Fibroblast of lung (primary cell): ENCODE measurements at places on chromosomes 12 and 14. TPM values are rescaled to one million over a fixed set of nuclear protein-coding genes. Genes with fewer than 3 reads are reported as not detected.

The FGF6 gene
- not detected in 2 replicates for total RNA-seq

The GPR84 gene
- not detected in 2 replicates for total RNA-seq

The BATF gene
- 0.50 and 0.51 TPM in 2 replicates for total RNA-seq

DNA sequence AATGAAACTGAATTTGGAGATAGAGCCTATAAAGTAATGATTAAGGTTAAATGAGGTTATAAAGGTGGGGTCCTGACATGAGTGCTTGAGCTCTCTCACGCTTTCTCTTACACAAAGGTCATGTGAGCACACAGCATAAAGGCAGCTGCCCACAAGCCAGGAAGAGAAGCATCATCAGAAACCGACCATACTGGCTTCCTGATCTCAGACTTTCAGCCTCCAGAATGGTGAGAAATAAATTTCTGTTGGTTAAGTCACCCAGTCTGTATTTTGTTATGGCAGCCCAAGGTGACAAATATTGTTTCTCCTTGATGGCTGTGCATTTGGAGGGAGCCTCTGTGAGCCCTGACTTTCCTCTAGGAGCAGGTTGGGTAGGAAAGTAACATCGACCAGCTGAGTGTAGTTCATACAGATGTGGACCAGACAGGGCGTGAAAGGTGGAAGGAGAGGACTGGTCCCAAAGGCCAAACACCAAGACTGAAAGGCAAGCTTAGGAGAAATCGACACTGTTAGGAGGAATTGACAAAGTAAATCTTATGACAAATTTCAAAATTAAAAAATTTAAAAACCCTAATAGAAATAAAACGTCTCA lies 97.6 kb upstream of the SLC38A2 start:
- no peak for DNase-seq

DNA sequence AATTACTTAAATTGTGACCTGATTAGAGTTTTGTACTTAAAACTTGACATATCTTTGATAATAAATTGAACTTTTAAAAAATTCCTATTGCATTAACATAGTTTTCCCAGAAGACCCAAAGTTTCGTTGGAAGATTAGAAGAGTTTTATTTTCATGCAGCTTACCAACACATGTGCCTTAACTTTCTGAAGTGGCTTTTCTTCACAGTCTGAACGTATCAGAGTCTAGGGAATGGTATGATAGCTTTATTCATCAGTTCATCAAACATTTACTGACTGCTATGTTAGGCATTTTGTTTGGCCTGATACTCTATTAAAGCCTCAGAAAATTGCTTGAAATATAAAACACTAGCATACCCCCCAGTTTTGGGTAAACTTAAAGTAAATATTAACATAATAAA lies 65.2 kb downstream of the MARK3 start:
- DNase-seq: no peak

GRCh38 chr12:31584782-31585181 lies 6.2 kb downstream of the DENND5B start:
- DNase-seq: no peak

GRCh38 chr12:6157482-6157881 lies 33.0 kb upstream of the VWF start:
- DNase-seq: no peak
